ENCODE measurements at places on chromosomes 11 and 22.

DNA sequence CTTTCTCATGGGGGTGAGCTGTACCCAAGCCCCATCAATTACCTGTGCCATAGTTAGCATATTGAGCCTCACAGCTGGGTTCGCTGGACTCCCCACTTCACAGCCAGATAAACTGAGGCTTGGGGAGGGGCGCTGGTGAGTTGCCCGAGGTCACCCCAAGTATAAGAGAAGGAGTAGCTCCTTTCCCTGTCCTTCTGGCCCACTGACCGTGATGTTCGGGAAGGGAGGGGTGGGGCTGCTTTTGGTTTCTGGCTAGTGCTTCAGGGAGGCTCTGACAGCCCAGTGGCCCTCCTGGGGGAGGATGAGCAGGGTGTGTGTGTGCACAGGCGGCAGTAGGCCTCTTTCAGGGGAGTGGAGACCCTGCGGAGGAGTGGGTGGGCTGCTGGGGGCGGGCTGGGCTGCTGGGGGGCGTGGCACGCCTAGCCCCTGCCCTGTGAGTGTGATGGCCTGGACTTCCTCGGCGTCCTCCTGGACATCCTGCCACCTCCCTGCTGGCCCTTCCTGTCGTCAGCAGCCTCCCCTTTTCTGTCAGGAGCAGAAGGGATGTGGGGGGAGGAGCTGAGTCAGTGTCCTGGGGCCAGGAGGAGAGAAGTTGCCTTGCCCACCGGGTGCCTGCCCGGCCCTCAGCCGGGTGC lies 50.3 kb downstream of the TRIOBP start:
- DNase-seq, result no peak

GRCh38 chr22:20526628-20527355 lies 19.4 kb downstream of the MED15 start:
- DNase-seq, result no peak

- DNase-seq, result no peak
Observed at GRCh38 chr22:46992121-46992731, 229.8 kb downstream of the TBC1D22A start.

DNA sequence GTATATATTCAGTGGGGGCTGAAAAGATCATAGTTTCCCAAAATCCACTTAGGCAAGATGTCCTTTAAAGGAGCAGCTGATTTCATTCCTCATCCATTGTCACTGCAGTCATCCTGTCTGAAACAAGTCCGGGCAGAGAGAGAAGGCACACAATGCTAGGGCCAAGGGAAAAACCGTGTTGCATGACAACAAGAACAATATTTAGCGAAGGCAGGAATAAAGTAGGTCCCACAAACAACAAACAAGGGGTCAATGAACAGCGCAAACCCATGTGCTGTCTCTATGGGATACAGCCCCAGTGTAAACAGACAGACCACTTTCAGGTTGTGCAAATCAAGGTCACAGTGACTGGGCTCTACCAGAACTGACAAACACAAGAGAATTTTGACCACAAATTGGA lies 9.0 kb downstream of the PAMR1 start:
- DNase-seq, result no peak

- no peak for DNase-seq
Observed at GRCh38 chr22:45418056-45418769, 4.7 kb downstream of the RIBC2 start.

- DNase-seq, result no peak
Observed at GRCh38 chr11:1958367-1958766, 11.2 kb downstream of the MRPL23 start.

DNA sequence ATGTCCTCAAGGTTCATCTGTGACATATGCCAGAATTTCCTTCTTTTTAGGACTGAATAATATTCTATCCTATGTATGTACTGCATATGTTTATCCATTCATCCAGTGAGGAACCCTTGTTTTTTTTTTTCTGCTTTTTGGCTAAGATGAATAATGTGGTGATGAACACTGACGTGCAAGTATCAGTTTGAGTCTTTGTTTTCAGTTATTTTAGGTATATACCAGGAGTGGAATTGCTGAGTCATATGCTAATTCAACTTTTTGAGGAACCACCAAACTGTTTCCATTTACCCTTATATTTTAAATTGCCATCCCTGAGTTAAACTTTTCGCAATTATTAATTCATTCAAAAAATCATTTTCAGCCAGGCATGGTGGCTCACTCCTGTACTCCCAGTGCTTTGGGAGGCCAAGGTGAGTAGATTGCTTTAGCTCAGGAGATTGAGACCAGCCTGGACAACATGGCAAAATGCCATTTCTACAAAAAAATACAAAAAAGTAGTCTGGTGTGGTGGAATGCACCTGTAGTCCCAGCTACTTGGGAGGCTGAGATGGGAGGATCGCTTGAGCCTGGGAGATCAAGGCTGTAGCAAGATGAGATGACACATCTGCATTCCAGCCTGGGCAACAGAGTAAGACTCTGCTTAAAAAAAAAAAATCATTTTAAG lies 64.2 kb downstream of the MICAL2 start:
- DNase-seq, result no peak

DNA sequence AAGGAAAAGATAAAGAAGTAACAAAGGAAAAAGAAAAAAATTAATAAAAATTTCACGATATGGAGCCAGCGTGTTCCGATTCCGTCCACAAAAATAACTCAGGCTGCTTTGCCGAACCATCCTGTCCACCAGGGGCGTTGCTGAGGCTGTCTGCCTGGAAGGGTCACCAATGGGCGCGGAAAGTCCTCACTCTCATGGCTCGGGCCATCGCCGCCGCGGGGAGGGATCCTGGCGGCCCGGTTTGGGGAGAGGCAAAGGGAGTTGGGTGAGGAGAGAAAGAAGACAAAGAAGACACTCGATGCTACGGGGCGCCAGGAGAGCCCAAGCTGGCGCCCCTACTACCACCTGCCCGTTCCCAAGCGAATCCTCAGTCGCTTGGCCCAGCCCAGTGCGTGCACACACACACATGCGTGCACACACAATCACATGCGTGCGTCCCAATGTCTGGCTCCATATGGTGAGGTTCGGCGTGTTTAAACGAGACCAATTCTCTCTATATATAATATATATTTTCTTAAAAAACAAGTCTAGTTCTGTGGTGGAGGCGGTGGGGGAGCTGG lies 5.6 kb upstream of the PYGM start:
- DNase-seq, result no peak

GRCh38 chr11:45851228-45851627 lies 4.0 kb downstream of the CRY2 start:
- DNase-seq, result peak; percentile 21

- no peak for DNase-seq
Observed at GRCh38 chr11:102177974-102178631, 67.9 kb downstream of the YAP1 start.

DNA sequence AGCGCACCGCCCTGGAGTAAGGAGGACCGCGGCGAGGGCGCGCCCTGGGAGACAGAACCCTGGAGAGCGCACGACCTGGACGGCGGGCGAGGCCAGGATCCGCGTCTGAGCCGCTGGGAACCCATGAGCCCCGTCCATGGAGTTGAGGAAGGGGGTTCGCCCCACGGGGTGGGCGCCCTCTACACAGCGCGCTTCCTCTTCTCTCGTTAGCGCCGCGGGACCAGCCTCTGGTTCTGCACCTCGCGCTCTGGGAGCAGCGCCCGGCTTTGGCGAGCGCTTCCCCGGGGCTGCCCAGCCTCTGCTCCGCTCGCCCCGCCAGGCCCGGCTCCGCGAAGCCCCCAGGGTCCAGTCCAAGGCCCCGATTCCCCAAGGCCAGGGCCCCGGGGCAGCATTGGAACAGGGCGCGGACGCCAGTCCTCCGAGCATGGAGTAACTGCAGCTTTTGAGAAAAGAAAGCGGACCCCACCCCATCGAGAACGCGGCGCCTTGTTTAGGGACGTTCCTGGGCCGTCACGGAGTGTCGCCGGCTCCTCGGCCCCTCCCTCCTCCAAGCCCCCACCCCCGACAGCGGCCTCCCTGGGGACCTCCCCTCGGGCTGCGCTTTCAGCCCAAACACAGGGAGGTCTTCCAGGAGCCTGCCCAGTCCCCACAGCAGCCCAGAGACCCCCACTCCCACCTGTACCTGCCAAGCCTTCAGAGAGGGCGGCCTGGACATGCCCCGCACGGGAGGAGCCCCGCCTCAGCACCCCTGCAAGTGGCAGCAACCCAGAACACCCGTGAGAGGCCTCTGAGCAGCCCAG lies 56.2 kb downstream of the BRD1 start:
- no peak for DNase-seq

- no peak for DNase-seq
Observed at GRCh38 chr11:70067036-70067435, 11.1 kb upstream of the ANO1 start.

DNA sequence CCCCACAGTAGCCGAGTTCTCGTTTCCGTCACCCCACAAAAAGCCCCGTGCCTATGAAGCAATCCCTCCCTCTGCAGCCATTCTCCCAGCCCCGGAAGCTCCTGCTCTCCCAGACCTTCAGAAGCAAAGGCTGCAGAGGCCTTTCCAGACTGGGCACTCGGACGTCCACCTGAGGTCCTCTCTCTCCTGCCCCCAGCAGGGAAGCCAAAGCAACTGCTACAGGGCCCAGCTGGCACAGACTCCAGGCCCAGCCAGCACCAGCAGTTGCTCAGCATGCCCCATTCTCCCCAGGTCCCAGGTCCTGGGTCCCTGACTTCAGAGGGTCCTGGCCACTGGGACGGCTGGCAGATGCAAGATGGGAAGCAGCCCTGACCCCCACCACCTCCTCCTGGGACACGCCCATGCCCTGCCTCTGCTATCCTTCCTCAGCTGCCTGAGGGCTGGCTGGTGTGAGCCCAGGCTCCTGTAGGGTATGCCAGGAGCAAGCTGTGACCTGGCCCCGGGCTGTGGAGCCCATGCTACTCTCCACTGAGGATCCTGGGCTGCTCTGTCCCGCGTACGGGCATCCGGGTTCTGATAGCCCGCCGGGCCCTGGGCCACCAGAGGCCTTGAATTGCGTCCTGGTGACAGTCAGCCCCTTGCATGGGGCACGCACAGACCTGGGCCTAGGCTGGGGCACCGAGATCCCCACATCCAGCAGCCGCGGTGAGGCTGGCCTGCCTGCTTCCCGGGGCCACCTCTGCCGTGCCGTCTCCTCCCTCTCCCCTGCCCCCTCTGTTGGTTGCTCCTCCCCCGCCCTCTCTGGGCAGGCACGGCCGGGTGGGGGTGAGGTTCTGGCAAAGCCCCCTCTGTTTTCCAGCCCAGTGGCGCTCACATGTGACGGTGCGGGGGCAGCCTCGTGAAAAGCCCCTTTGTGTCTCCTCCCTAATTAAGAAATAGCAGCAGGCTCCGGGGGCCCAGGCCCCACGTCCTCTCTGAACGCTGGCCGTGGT lies 1310.3 kb downstream of the BRD1 start:
- DNase-seq, result peak; percentile 75

- DNase-seq, result no peak
Observed at GRCh38 chr11:75673977-75674582, 5.2 kb upstream of the MAP6 start.

DNA sequence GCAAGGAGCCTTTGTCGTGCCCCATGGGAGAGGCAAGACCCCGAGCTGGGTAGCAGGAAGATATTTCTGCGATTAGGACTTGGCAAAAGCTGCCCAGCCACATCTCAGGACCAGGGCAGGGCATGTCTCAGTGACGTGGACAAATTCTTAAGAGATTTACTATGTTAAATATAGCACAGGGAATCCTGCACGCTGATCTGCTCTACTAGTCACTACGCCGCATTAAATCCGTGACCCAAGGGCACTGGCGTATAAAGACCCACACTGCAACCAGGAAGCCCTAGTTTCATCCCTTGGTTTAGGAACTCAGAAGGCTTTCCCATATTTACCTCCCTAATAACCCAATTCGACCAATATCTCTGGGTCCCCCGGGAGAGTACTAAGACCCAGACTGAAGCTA lies 35.1 kb downstream of the AP1B1 start:
- DNase-seq, result no peak

DNA sequence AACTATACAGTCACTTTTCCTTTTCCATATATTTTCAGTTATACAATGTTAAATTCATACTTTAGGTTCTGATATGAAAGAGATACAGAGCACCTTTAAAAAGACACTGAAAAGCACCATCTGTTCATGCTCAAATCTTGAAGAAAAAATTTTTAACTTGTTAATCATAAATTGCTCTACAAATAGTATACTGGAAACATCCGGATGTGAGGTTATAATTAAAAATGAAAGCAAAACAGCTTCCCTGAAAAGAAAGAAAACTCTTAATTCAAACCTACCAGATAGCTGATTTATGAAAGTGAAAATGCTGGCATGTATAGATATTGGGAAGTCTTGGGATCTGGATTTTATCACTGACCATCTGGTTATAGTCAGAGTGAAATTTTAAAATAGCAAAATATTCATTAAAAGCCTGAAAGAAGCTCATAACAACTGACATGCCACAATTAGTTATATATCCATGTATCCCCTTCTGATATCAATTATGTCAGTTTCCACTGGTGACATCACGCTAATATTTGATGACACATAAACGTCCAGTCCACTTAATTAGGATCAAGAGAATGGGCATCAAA lies 740.0 kb downstream of the DLG2 start:
- DNase-seq, result no peak

- no peak for DNase-seq
Observed at GRCh38 chr11:1673446-1674172, 23.4 kb upstream of the KRTAP5-6 start.

DNA sequence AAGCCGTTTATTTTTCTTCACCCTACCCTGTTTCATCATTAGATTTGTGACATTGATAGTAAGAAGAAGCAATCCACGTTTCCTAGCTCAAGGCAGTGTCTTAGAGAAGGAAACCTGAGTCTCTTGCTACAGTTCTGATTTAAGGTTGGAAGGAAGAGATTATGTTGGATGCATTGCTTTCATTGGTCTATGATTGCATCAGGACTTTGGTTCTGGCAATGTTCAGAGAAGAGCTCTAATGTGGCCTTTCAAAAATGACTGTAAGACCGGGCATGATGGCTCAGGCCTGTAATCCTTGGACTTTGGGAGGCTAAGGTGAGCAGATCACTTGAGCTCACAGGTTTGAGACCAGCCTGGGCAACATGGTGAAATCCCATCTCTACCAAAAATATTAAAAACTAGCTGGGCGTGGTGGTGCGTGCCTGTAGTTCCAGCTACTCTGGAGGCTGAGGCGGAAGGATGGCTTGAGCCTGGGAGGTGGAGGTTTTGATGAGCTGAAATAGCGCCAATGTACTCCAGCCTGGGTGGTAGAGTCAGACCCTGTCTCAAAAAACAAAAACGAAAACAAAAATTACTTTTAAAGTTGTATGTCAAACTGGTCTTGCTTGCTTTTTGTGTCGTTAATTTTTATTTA lies 4.1 kb downstream of the NUCB2 start:
- no peak for DNase-seq

GRCh38 chr11:91859666-91860065 lies 365.0 kb upstream of the FAT3 start:
- DNase-seq, result no peak

- DNase-seq, result no peak
Observed at GRCh38 chr11:12995188-12995587, 13.9 kb upstream of the RASSF10 start.

GRCh38 chr11:20355221-20356219 lies 8.0 kb upstream of the HTATIP2 start:
- peak; percentile 35 for DNase-seq

Measured in midbrain (tissue), 1 donor.